ENCODE measurements at places on chromosomes 1 and 21.

DNA sequence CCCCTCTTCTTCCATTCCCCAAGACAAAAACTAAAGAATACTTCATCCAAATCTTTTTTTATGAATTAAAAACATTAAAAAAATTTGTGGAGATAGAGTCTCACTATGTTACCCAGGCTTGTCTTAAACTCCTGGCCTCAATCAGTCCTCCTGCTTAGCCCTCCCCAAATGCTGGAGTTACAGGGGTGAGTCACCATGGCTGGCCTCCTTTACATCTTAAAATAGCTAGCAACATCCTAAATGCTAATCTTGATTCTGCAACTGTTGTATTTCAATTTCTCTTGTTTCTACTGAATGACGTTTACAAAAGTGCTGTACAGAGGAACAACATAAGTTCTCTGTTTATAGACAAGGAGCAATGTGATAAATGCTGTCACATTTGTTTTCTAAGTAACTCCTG lies 483.5 kb downstream of the ADGRL2 start:
- no peak for DNase-seq

- DNase-seq: no peak
These were observed 254.8 kb upstream of the PLXNA2 start for GRCh38 chr1:208499026-208499425.

- DNase-seq: no peak
These were observed 18.9 kb downstream of the ITLN2 start for GRCh38 chr1:160935527-160936258.

- DNase-seq: no peak
These were observed 71.8 kb downstream of the CHRM3 start for GRCh38 chr1:239458144-239458500.

DNA sequence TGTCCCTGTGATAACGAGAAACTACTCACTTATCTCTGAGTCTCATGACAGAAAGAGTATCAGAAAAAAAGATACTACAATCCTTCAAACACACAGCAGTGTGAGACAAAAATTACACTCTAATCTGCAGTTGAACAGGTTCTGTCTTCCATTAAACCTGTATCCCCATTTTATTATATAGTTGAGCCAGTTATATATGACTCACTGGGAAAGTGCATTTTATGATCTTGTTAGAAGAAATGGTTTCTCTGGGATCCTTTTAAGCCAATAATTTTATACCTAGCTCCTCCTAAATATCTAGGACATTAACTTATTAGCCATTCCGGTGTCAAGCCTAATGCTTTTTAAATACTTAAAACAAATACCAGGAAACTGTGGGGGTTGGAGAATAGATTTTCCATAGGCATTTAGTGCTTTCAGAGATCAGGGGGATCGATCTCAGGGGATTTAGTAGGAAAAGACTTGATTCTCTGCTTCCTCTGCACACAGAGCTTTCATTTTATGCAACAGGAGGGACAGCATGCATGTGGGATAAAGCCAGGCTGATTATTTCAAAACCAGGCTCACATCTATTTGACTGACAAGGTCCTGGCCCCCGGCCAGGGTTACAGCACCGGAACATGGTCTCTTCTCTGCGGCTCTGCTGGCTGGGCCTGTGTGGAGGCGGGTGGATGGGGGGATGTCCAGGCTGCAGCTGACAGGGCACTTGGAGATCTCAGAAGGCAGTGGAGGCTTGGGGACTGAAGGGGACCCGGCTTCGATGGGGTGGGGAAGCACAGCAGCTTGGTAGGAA lies 310.6 kb downstream of the DISC1 start:
- DNase-seq: no peak

- DNase-seq: no peak
These were observed 121.4 kb upstream of the GORAB start for GRCh38 chr1:170410401-170411166.

GRCh38 chr1:95396557-95396956 lies 162.5 kb downstream of the RWDD3 start:
- no peak for DNase-seq

- DNase-seq: no peak
These were observed 1.2 kb upstream of the LHX4 start for GRCh38 chr1:180228648-180229482.

GRCh38 chr1:227560393-227561173 lies 2.8 kb upstream of the ZNF678 start:
- no peak for DNase-seq

DNA sequence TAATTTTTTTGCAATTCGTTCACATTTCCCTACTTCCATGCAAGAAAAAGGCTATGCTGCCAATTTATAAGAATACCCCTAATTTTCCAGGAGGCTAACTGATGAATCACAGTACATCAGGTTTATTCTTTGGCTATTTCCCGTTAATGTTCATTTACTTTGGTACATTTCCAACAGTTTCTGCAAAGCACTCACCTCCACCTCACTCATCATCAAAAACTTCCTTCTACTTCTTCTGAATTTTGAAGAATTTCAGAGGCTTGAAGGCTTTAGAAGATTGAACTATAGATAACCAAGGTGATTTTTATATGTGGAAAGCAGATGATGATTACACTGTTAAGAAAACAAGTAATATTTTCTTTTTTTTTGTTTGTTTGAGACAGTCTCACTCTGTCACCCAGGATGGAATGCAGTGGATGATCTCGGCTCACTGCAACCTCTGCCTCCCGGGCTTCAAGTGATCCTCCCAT lies 60.5 kb upstream of the HP1BP3 start:
- DNase-seq: no peak

DNA sequence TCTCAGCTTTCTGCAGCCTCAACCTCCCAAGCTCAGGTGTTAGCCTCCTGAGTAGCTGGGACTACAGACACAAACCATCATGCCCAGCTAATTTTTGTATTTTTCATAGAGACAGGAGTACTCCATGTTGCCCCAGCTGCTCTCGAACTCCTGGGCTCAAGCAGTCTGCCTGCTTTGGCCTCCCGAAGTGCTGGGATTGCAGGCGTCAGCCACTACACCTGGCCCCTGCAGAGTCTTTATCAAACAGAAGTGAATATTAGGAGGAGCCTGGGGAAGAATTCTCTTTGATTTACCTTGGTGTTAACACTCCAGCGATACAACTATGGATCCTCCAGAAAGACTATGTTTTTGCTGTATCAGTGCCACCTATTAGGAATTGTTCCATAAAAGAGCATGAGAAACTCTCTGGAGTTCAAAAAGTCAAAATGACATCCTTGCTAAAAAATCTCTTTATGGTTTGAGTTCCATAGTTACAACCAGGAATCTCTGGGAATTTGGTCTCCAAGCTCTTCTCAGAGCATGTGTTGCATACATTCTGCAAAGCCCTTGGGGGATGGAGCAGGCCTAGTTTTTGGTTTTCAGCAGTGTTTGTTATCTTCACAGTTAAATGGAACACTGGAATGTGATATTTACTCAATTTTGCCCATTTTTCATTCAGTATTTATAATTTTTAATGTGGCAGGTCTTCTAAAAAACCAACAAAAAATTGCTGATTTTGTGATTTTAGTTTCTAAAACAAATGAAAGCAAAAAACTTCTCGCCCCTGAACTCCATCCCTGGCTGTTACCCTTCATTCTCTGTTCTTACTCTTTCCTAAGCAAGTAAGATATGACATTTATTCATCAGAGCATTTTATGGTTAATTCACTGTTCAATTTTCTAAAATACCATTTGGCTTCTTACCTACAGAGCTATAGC lies 77.3 kb downstream of the OLFML2B start:
- DNase-seq: no peak

GRCh38 chr1:20584890-20585289 lies 4.0 kb upstream of the CDA start:
- DNase-seq: no peak

DNA sequence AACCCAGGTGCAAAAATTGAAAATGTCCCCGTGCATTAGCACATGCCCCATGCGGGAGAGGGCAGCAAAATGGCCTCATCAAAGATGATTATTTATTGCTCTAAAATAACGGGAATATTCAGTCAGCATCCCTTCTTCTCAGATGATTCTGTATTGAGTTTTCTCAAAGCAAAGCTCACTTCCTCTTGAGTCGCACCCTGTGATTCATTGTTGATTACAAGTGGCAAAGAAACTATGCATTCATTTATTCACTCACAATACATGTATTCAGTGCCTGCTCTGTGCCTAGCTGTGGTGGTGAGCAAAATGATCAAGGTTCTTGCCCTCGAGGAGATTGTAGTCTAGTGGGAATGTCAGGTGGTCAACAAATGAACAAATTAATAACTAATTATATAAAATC lies 226.0 kb upstream of the KAZN start:
- no peak for DNase-seq

GRCh38 chr21:35508139-35508888 lies 459.2 kb upstream of the RUNX1 start:
- no peak for DNase-seq

DNA sequence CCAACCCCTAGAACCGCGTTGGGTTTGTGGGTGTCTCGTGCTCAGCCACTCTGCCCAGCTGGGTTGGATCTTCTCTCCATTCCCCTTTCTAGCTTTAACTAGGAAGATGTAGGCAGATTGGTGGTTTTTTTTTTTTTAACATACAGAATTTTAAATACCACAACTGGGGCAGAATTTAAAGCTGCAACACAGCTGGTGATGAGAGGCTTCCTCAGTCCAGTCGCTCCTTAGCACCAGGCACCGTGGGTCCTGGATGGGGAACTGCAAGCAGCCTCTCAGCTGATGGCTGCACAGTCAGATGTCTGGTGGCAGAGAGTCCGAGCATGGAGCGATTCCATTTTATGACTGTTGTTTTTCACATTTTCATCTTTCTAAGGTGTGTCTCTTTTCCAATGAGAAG lies 18.7 kb downstream of the TFF3 start:
- DNase-seq: no peak

DNA sequence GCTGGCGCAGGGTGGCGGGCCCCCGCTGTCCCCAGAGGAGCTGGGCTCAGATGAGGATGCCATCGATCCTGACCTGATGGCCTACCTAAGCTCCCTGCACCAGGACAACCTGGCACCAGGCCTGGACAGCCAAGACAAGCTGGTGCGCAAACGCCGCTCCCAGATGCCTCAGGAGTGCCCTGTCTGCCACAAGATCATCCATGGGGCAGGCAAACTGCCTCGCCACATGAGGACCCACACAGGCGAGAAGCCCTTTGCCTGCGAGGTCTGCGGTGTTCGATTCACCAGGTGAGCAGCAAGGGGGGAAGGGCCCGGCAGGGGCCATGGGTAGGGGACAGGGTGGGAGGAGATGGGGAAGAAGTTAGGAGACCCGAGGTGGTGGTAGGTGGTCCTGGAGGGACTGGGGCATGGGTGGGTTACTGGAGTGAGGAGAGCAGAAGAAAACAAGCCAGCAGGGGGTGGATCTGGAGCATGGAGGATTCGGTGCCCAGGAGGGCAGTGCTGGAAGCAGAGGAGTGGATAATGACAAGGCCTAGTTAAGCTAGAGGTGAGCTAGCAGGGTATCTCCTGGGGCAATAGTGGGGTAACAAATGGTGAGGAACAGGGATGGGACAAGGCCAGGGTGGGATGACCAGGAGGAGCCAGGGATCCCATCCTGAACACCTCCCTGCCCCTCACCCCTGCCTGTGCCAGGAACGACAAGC lies 13.1 kb downstream of the ZBTB7B start:
- DNase-seq: no peak

DNA sequence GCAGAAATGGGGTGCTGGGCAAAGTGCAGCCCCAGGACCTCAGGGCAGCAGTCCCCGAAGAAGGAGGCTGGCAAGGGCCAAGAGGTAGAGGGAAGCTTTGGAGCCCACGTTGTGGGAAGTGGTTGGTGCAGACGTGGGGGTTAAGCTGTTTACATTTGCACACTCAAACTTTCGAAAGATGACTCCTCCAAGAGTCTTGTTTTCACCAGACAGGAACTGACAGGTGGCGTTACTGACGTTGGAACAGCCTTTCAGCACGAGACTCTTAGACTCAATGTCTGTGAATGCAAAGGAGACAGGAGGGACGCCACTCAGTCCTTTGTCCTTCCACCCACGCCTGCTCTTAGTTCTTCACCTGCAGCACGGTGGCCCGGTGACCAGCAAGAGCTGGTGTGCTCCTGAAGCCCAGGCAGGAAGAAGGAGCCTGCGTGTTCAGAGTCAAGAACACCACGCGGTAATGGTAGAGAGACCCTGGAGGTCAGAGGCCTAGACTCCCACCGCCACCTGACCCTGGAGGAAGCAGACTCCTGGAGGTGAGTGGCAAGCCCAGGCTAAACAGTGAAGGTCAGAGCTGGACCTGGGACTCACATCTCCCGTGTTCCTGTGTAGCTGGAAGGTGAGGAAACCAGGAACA lies 15.9 kb downstream of the LYPD8 start:
- DNase-seq: no peak

DNA sequence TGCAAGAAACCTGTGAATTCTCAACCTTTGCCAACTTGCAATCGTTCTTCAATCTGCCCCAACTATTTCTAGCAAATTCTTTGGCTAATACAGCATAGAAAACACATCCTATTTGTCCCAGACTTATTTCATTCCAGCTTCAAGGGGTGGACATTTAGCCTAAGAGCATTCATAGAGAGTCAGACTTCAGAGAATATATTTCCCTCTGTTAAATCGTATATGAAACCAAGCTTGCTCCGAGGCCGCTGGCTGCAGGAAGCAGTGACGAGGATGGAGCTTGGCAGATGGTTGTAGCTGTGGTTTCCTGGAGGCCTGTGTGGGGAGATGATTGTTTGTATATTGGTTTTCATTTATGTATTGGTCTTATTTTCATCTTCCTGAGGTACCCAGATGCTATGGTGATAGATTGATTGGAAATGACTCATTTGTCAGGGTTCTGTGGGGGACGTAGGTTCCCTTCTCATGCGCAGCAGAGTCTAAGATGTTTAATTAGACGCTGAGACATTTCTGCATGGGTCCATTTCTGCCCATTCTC lies 26.1 kb downstream of the MAN1C1 start:
- DNase-seq: peak; percentile 46

- no peak for DNase-seq
These were observed 1.3 kb downstream of the CADM3 start for GRCh38 chr1:159172614-159173291.

GRCh38 chr1:91828583-91829281 lies 57.2 kb downstream of the TGFBR3 start:
- DNase-seq: no peak

DNA sequence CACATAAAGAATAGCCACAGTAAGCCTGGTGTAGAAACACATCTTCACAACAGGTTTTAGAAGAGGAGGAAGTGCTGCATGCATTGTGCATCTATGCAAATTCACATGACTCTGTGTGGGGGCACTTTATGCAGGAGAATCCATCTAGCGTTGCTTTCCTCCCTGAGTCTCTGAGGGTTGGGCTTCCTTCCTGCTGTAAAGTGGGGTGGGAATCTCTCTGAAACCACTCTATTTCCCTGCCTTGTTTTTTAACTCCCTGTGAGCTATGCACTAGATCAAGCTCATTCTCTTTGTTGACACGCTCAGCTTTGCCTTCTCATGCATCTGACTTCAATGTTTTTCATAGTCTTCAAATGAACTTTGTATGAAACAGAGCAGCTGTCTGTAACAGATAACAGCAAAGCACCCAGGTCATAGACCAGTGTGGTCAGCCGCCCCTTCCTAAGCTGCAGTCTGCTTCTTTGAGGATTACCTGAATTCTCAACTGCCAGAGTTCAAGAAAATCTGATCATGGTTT lies 102.7 kb upstream of the DPH5 start:
- no peak for DNase-seq

Measured in activated CD4-positive, alpha-beta T cell treated with anti-CD3 and anti-CD28 coated beads, Interleukin-2, amount 50 U/mL, for 24 hours (primary cell).